ENCODE measurements at places on chromosomes 7 and 10.

DNA sequence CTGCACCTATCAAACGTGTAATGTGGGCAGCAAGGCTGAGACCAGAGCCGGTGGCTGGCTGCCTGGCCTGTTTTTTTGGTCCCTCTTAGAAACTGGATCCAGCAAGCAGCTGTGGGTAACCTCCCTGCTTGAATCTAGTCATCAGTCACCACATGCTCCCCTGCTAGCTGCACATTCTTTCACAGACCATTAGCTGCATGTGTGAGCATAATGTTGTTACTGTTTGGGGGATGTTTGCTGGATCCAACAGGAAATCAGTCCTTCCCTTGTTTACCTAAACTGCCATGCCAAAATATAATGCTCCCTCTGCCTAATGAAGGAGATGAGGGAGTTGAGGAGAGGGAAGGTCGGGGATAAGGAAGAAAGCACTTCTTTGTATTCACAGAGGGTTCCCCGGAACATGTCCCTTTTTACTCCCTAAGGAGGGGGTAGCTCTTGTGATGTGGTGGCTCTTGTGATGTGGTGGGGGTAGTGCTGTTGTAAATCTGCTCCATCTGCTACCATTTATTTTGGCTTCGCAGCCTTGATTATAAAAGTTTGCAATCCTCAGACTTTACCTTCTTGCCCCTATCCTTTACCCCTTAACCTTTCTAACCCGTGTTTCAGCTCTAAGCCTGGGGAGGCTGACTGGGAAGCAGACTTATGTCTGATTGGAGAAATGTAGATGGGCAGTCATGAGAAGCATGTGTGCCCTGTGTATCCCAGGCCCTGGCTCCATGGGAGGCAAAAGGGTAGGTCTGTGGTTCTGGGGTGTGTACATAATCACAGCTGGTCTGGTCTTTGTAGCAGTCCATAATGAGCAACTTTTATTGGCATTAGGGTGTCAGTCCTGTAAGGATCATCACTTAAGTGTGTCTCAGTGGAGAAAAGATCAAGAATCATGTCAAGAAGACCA is 20.8 kb downstream of the LOXL4 start:
- DNase-seq: no peak

DNA sequence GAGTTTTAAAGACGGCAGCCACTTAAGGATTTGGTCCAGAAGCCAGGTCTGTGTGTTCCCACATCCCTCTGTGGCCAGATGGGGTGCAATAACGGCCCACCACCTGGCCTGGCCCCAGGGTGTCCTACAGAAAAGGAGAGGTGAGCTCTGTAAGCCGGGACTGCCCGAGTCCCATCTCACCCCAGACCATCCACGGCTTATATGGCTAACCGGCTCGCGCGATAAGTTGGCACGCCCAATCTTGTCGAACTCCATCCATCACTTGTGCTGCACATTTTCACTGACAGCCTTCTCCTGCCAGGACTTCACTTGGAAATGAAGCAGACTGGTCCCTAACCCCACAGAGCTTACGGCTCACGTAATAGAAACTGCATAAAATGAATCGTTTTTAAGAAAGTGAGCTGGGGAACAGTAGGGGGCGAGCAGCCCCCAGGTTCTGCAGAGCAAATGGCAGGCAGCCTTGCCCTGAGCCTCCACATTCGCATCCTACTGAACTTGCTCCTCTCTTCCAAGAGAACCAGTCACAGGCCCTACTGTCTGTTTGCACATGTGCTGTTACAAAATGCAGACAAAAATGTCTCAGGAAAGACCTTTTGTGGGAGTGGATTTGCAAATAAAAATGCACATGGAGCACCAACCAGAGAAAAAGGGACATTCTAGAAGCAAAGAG is 98.2 kb downstream of the TNS3 start:
- DNase-seq: no peak

- peak; percentile 11 for DNase-seq
Observed at GRCh38 chr10:19922236-19922963, 106.2 kb downstream of the PLXDC2 start.

- DNase-seq: no peak
Observed at GRCh38 chr7:112084520-112084971, 121.7 kb downstream of the DOCK4 start.

DNA sequence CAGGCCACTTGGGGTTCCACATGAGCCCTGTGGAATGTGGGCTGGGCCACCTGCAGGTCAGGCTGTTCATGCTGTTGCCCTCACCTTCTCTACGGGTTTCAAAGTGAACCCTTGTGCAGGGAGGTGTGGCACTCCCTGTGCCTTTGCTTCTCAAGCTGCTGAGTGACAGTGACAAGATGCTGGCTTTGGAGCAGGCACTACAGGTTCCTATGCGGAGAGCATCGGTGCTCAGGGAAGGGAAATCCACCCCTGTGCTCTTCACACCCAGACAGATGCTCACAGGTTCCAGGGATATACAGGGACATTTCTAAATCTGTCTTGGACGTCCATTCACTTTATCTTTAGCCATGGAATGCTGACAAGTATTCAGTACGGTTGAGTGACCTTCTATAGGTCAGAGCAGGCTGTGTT is 1005.0 kb downstream of the LRMDA start:
- DNase-seq: no peak

- DNase-seq: no peak
Observed at GRCh38 chr7:128162666-128163065, 78.4 kb upstream of the LEP start.

DNA sequence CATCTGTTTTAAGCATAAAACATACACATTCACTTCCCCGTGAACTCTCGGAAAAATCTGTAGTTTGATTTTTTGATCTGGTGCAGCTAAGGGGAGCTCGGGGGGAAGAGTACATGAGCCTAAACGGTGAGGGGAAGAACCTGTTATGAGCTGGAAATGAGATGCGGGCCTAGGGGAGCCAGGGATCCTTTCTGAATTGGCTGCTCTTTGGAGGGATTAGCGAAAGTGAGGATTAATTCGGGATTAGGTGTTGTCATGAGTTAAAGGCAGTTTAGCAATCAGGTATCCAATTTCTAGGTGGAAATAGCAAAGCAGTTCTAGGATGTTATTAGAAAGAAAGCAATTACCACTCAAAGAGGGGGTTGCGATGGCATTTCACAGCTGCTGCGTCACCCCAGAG is 51.1 kb upstream of the ADARB2 start:
- DNase-seq: no peak

- no peak for DNase-seq
Observed at GRCh38 chr7:119918185-119918584, 354.8 kb upstream of the KCND2 start.

- DNase-seq: no peak
Observed at GRCh38 chr10:79324032-79324695, 23.1 kb upstream of the PPIF start.

GRCh38 chr10:21733710-21734109 is 199.7 kb downstream of the MLLT10 start:
- no peak for DNase-seq

- no peak for DNase-seq
Observed at GRCh38 chr7:142889816-142890215, 4.3 kb upstream of the TRPV6 start.

Measured in RWPE1 (cell line).